ENCODE measurements at places on chromosomes 4 and X. TPM values are rescaled to one million over a fixed set of nuclear protein-coding genes. Genes with fewer than 3 reads are reported as not detected.

Gene ZNF185
- total RNA-seq: 8.1 TPM

Gene AFM
- not detected for total RNA-seq

Gene EMD
- 22.5 TPM for total RNA-seq

Gene IQCM
- not detected for total RNA-seq

Gene STK26
- total RNA-seq: 1.4 TPM

Gene CT45A3
- not detected for total RNA-seq

Gene FGF13
- total RNA-seq: 2.0 TPM

Gene PRRG1
- 12.7 TPM for total RNA-seq

Gene CSAG1
- not detected for total RNA-seq
